ENCODE measurements at places on chromosomes 2 and 18.

GRCh38 chr2:192072261-192072660 is 122.5 kb downstream of the TMEFF2 start:
- no peak for DNase-seq

DNA sequence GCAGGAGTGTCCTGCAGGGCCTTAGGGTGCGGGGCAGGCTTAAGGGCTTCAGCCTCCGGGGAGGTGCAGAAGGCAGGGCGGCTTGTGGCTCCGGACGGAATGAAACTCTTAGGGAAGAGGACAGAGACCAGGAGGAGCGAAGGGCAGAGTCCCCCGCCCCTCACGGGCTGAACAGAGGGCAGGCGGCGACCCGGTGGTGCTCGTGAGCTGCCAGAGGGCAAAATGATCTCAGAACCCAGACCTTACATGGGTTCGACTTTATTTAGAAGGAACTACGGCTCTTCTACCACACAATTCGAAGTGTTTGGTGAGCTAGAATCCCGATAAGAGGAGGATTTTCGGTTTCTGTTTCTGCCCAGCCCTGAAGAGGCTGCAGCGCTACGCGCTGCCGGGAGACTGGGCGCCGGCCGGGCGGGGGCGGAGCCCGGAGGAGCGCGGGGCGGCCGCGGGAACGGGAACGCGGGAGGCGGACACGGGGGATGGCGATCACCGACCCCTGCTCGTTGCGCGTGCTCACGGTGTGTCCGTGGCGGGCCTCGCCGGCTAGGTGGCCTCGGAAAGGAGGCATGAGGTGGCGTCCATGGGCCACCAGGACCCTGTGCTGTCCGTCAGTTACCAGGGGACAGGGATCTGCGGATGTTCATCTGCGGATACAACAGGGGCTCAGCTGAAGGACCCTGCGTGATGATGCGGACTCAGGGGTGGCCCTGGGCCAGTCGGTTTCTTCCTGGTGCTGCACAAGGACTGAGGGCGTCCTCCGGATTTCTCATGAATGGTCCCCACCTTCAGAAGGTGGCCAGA is 4.2 kb upstream of the SP100 start:
- DNase-seq, result peak; percentile 54

GRCh38 chr2:40147360-40147759 is 304.5 kb downstream of the SLC8A1 start:
- DNase-seq, result no peak

GRCh38 chr18:59718108-59718463 is 20.9 kb upstream of the CCBE1 start:
- DNase-seq, result peak; percentile 98

- DNase-seq, result peak; percentile 86
These were observed 928 bp upstream of the FOSL2 start for GRCh38 chr2:28391564-28392296.

- peak; percentile 67 for DNase-seq
These were observed 77.0 kb upstream of the SERTAD2 start for GRCh38 chr2:64730551-64731262.

GRCh38 chr2:135150725-135151124 is 98.6 kb downstream of the RAB3GAP1 start:
- no peak for DNase-seq

GRCh38 chr2:160300203-160300602 is 100.1 kb upstream of the ITGB6 start:
- no peak for DNase-seq

- no peak for DNase-seq
These were observed 90.6 kb upstream of the MBOAT2 start for GRCh38 chr2:9094117-9094516.

DNA sequence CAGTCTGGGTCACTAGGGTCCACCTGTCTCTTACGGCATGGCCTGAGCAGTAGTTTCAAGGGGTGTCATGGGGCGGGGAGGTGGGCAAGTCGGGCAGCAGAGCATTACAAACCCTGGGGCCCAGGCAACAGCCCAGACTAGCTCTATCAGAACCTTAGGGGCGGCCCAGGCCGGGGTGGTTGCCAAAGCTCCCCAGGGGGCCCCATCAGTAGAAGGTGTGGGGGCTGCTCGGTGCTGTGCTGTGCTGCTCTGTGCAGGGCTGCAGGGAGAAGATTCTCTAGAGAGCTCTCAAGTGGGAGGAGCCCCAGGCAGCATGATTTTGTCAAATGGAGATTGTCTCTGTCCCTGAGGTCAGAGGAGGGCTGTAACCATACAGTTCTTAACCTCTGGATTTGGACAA is 36.4 kb upstream of the SLC14A1 start:
- DNase-seq, result no peak

GRCh38 chr18:8643326-8643878 is 34.2 kb downstream of the RAB12 start:
- peak; percentile 65 for DNase-seq

- no peak for DNase-seq
These were observed 33.3 kb upstream of the CREG2 start for GRCh38 chr2:101420623-101421022.

DNA sequence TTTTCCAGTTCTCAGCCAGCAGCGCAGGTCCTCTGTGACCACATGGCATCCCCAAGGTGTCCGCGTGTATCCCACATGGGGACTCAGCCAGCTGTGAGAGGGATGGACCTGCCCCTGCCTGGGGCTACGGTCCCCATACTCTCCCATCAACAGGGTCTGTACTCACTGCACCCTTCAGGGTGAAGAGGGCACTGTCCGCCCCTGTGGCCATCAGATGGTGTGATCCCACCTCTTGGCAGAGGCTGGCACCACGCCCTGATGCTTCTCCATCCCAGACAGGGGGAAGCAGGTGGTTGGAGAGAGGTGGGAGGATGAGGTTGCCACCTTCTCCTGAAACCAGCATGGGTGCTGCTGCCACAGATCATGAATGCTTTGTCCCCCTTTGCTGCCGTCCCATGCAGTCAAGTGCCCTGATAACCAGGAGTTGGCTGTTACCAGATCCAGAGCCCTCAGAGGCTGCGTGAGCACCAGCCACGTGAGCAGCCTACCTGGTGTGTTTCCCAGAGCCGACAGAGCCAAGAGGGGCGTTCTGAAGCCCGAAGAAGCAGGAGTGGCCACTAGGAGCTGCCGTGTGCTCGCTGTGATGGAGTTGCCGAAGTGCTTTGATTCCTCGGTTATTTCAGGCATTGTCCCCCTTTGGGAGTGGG is 93.9 kb downstream of the SH3RF3 start:
- no peak for DNase-seq

- peak; percentile 1 for DNase-seq
These were observed 90.9 kb upstream of the CDH7 start for GRCh38 chr18:65659912-65660311.

- DNase-seq, result no peak
These were observed 53.8 kb downstream of the SKA1 start for GRCh38 chr18:50428531-50429206.

DNA sequence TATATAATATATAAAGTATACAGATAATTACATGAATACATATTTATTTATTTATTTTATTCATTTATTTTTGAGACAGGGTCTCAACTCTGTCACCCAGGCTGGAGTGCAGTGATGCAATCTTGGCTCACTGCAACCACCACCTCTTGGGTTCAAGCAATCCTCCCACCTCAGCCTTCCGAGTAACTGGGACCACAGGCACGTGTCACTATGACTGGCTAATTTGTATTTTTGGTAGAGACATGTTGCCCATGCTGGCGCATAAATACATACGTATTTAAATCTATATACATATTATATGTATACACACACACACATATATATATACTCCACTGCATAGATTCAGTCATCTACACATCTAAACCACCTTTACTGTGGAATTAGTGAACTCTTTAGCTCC is 20.6 kb upstream of the NDUFV2 start:
- no peak for DNase-seq

GRCh38 chr2:43848214-43848613 is 9.4 kb downstream of the ABCG8 start:
- no peak for DNase-seq

GRCh38 chr2:6342273-6342920 is 523.3 kb downstream of the CMPK2 start:
- DNase-seq, result no peak

GRCh38 chr2:86019121-86019520 is 86.6 kb downstream of the POLR1A start:
- no peak for DNase-seq

- no peak for DNase-seq
These were observed 495.5 kb upstream of the MYT1L start for GRCh38 chr2:2826621-2827020.

- no peak for DNase-seq
These were observed 194.0 kb downstream of the CAMKMT start for GRCh38 chr2:44555700-44556099.

DNA sequence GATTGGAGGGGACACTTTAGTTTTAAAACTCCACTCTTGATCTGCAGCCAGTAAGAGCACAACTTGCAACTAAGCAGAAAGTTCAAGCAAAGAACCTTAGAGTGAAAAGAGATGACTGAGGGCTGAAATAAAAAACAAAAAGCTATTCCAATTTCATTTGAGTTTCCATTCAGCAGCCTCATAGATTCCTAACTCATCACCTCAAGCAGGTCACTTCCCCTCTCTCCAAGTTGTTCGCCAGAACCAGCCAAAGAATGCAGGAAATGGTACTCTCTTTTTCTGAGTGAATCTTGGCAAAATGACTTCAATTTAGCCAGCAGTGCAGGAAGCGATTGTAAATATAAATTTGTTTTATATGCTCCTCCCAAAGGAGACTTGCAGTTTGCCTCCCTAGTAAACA is 213.3 kb downstream of the SETBP1 start:
- DNase-seq, result peak; percentile 26

DNA sequence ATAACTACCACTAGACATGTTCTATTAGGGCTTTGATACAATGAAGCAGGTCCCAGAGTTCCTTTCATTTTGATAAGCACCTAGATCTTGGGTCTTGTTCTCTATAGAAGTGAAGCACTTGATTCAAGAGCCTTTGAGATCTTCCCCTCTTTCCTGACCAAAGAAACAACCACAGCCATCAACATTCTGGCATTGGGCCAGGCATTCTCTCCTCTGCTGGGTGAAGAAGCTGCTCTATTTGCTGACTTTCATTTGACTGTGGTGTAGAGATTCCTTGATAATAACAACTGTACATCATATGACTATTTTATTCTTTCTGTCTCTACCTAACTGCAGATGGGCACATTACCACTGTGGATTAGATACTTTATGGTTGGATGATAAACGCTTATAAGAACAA is 96.6 kb upstream of the LYPD1 start:
- no peak for DNase-seq

DNA sequence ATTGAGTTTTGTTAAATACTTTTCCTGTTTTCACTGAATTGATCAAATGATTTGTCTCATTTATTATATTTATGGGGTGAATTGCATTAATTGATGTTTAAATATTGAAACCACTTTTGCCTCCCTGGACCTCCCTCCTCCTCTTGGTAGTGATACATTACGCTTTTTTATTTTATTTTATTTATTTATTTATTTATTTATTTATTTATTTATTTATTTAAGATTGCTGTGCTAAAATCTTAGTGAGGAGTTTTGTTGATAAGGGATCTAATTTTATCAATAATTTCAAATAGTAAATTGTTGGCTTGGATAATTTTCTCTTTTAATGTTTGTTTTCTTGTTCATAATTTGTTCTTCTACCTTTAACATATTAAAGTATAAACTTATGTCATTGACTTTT is 1281.0 kb upstream of the NXPH2 start:
- no peak for DNase-seq

DNA sequence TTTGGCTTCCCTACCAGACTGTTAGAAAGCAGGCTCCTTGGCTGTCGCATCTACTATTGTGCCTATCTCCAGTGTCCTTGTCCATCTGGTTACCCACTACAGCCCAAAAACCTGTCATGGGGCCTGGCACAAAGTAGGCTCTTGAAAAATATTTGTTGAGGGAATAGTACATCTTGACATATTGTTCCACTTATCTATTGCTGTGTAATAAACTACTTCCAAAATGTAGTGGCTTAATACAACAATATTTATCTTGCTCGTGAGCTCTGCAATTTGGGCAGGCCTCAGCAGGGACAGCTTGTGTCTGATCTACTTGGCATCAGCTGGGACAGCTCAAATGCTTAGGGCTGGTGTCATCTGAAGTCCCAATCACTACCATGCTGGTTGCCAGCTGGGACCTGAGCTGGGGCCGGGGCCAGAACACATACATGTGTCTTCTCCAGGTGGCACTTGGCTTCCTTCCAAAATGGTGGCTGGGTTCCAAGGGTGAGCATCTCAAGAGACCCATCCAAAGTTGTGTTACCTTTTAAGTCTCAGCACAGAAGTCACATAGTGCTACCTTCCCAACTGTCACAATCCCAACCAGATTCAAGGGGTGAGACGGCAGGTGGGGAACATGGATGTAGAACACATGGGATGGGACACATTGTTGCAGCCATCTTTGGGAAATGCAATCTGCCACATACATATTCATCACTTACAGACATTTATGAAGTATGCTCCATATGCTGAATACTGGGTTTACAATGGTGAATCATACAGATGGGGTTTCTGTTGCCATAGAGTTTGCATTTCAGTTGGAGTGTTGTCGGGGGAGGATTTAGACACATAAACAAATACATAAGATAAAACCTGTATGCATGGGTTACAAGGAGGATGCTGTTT is 134.2 kb downstream of the FOXI3 start:
- DNase-seq, result no peak

GRCh38 chr2:84302513-84303412 is 156.3 kb downstream of the SUCLG1 start:
- DNase-seq, result peak; percentile 41

DNA sequence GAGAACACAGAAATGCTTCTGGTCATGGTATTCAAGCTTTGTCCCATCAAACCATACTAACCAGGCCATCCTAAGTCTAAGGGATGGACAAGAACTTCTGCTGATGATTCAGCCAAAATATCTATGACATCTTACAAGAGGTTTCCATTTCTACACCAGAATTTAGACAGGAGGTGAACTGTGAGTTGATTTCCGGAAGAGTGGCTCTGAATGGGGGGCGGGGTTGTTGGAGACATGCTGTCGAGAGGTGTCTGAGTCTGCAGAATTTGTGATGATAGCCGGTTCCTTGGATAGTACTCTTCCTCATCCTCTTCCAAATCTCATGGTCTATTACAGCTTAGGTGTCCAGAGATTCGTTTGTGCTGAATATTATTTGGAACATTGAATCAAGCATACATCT is 408.7 kb upstream of the TCF4 start:
- DNase-seq, result no peak

DNA sequence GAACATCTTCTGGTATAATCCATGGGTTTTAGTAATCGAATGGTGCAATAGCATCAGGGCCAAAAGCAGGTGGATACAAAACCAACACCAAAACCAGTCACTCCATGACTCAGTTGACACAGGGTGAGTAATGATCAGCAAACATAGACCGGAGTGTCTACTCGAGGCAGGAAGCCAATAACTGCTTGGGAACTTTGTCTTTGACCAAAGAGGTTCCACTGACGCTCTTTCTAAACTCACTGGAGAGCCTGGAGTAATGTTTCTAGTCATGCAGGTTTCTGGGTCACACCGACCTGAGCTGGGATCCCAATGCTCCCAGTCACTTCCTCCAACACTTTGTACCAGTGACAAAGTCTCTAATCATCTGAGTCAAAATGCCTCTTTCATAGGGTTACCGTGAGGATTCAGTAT is 30.9 kb downstream of the MREG start:
- peak; percentile 43 for DNase-seq

DNA sequence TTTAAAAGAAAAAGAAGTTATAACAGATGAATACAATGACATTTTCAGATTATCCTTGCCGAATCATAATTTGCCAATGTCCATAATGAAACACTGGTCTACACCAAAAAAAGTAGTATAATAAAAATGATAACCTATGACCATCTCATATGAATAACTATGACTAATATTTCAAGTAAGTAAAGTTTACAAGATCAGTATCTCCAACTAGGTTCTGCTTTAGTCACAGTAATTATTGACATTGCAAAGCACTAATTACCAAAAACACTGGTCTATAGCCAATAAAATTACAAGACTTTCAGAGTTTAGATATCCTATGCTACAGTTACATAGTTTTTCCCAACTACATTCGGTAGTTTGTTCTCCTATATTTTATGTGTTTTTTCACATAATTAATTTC is 136.7 kb downstream of the MEMO1 start:
- no peak for DNase-seq

Measured in fibroblast of upper back skin (primary cell).